T-helper 17 cell (primary cell): ENCODE measurements at places on chromosomes 1 and 21. TPM values are rescaled to one million over a fixed set of nuclear protein-coding genes. Genes with fewer than 3 reads are reported as not detected.

The PROK1 gene
- total RNA-seq: not detected

The RGS16 gene
- 23.5 TPM for total RNA-seq

The GJA9 gene
- total RNA-seq: not detected

The CCDC181 gene
- total RNA-seq: not detected

The PDE4B gene
- 132 TPM for total RNA-seq

- H3K4me3 ChIP-seq: no peak overlapping the region
- H3K4me1 ChIP-seq: peaks cover 3% of the 10 kb centered on the region
- H3K27me3 ChIP-seq: peaks cover 23% of the 10 kb centered on the region
- H3K27ac ChIP-seq: no peak overlapping the region
- DNase-seq: no peak
Observed at GRCh38 chr1:48680411-48681035, 96.2 kb downstream of the BEND5 start.

GRCh38 chr1:227771771-227772170, 36.5 kb downstream of the SNAP47 start:
- no peak overlapping the region for H3K4me3 ChIP-seq
- peaks cover 6% of the 10 kb centered on the region for H3K36me3 ChIP-seq
- no peak overlapping the region for H3K27ac ChIP-seq
- no peaks in the 10 kb centered on the region for H3K27me3 ChIP-seq

DNA sequence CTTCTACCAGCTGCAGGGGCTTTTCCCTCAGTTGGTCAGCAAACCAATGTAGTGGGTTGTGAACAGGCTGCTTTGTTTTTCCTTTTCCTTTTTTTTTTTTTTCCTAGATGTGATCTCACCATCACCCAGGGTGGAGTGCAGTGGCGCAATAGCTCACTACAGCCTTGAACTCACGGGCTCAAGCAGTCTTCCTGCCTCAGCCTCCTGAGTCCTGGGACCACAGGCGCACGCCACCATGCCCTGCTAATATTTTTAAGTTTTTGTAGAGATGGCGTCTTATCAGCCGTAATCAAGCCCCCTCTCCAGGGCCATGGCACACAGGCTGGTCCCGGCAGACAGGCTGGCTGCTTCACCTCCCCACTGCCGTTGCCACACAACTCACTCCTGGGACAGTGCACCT, 3.4 kb upstream of the TRIM11 start:
- no peak for DNase-seq
- peaks cover under 1% of the 10 kb centered on the region for H3K27me3 ChIP-seq
- H3K36me3 ChIP-seq: no peaks in the 10 kb centered on the region
- H3K27ac ChIP-seq: no peak overlapping the region
- H3K4me3 ChIP-seq: no peak overlapping the region

DNA sequence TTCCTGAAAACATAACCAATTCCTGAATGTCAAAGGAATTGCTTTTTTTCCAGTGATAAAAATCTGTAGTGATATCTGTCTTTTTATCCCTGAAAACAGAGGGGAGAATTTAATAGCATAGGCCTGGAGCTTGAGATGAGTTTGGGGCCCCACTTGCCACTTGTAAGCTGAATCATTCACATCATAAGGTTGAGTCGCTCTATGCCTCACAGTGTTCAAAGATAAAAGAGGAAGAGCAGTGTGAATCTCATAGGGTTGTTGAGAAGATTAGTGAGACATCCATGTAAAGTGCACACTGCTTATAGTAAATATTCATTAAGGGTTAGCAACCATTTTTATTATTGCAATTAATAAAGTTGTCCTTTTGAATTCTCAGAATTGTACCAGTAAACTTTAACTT, 271.3 kb downstream of the DNM3 start:
- H3K27ac ChIP-seq: no peak overlapping the region
- H3K4me3 ChIP-seq: no peak overlapping the region
- H3K27me3 ChIP-seq: no peaks in the 10 kb centered on the region

DNA sequence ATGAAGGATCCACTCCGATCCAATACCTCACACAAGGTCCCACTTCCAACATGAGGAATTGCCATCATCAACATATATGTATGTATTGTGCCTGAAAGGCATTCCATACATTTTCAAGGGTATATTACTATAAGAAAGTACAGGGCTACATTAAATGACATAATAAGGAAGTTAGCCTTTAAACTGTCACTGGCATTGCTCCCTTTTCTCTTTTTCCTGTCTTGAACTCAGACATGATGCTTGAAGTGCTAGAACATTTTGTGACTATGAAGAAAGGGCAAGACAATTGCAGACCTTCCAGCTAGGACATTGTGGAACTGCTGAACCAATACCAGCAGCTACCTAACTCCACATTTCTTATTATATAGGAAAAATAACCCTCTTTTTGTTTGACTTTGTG, 2.9 kb upstream of the TSPAN2 start:
- no peak for DNase-seq
- no peaks in the 10 kb centered on the region for H3K36me3 ChIP-seq
- H3K4me3 ChIP-seq: no peak overlapping the region
- no peaks in the 10 kb centered on the region for H3K27me3 ChIP-seq

GRCh38 chr1:94314222-94314858, 77.0 kb upstream of the ARHGAP29 start:
- DNase-seq: no peak
- H3K4me3 ChIP-seq: no peak overlapping the region
- H3K27ac ChIP-seq: no peak overlapping the region
- H3K27me3 ChIP-seq: peaks cover 19% of the 10 kb centered on the region
- H3K4me1 ChIP-seq: no peaks in the 10 kb centered on the region

DNA sequence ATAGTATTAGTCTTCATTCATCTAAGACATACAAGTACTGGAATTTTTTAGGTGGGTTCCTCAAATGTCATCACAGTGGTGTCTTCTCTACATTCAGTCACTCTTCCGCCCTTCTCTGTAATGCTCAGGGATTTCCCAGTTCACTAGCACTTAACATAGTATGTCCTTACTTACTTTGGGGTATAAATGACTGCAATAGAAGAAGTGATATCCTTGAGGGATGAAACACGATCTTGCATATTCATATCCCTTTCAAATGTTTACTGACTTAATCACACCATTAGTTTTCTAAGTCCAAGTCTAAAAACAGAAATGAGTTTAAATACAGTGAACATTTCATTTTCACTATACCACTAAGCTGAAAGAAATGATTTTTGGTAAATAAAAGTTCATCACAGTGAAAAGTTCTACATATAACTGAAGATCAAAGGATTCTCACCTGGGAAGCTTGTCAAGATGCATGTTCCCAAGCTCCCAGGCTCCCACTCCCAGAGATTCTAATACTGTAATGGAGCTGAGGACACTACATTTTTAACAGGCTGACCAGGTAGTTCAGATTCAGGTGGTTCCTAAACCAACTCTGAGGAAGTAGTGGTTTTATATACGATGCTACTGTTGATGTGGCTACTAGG, 29.7 kb downstream of the MRPL39 start:
- H3K27me3 ChIP-seq: no peaks in the 10 kb centered on the region
- DNase-seq: no peak
- no peaks in the 10 kb centered on the region for H3K36me3 ChIP-seq
- peaks cover 36% of the 10 kb centered on the region for H3K4me1 ChIP-seq
- peak overlapping the region; percentile 95 for H3K27ac ChIP-seq

DNA sequence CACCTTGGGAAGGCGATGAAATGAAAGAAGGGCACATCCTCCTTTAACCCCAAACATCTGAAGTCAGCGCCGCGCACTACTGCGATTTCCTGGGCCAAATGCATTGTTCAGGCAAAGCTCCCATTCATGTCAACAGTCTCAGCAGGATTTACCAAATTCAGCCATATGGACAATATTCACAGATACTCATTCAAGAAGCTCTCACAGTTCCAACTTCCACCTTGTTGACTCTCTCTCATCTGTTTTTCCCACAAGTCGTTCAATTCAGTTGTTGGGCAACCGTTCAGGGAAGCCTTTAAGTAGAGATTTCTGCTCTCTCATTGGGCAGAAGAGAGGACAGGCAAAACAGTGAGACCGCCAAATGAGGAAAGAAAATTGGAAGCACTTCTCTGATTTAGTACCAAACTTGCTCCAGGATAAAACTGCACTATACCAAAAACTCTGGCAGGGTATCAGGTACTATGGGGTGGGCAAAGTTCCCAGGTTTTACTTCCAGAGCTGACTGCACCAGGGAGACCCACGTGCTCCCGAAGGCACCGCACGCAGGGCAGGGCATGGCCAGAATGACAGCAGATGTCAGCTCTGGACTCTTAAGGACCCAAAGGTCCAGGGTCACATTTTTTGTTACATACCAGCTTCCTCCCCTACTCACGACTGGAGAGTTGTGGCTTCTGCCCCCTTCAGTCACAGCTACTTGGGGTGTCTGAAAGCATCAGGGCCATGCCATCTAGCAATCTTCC, 668.8 kb downstream of the KIF26B start:
- H3K4me3 ChIP-seq: no peak overlapping the region
- no peak overlapping the region for H3K27ac ChIP-seq
- H3K36me3 ChIP-seq: peaks cover 2% of the 10 kb centered on the region
- no peak for DNase-seq
- H3K27me3 ChIP-seq: no peaks in the 10 kb centered on the region
- H3K4me1 ChIP-seq: no peaks in the 10 kb centered on the region

DNA sequence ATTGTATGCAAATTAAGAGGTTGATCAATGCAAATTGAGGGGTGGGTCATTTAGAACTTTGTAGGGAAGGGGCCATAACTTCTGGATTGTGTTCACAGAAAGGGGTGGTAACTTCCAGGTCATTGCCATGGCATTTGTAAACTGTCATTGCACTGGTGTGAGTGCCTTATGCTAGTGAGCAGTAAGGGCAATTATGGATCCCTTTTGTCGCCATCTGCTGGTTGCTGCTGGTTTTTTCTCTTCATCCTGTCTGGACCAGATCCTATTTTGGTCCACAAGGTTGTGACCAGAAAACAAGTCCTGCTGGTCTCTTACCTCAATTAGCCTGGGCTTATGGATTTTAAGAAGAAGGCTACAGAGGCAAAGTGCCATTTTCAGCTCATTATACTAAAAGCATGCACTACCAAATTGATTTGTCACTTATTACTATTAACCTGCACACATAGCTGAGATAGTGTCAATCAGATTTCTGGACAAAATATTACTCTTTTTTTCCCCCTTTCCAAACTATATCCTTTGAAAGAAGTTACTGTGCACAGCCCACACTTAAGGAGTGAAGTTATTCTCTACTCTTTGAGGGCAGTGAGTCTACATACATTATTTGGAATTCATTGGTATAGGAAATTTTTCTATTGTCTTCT, 196.2 kb downstream of the ZC3H11B start:
- H3K36me3 ChIP-seq: no peaks in the 10 kb centered on the region
- H3K27ac ChIP-seq: no peak overlapping the region
- H3K4me3 ChIP-seq: no peak overlapping the region
- peaks cover 11% of the 10 kb centered on the region for H3K27me3 ChIP-seq

GRCh38 chr1:95229037-95229436, 5.0 kb upstream of the RWDD3 start:
- H3K36me3 ChIP-seq: no peaks in the 10 kb centered on the region
- no peak overlapping the region for H3K4me3 ChIP-seq
- no peak overlapping the region for H3K27ac ChIP-seq
- H3K27me3 ChIP-seq: peaks cover 41% of the 10 kb centered on the region
- DNase-seq: no peak

DNA sequence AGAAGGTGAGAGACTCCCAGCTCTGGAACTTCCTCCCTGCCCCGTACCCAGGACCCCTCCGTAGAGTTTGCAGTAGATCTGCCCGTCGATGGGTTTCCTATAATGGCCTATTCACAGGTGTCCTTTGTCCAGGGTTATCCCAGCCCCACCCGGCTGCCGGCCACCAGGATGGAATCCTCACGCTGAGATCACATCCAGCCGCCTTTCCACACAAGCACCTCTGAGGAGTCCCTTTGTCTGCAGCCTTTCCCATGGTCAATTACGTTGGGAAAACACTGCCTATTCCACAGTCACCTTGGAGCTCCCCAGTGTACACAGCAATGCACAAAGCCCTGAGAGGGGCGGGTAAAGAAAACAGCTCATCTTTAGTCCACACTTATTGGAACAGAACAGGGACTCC, 190.0 kb upstream of the EDN2 start:
- H3K36me3 ChIP-seq: no peaks in the 10 kb centered on the region
- no peak for DNase-seq
- H3K27me3 ChIP-seq: no peaks in the 10 kb centered on the region

DNA sequence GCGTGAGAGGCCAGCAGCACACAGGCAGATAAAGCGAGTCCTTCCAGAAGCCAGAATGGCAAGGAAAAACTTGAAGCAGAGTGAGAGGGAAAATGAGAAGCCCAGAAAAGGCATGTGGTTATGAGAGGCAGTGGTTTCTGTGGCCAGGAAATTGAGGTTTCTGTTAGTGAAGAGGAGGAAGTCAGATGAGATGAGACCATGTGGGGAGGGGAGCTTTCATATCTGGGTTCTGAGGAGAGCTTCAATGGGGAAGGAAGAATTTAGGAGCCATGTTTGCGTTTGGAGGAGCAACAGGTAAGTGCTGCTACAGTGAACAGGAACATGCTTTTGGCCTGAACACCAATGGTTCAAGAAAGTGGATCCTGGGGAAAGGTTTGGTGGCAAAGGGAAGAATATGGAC, 6.1 kb upstream of the CD1A start:
- H3K27ac ChIP-seq: no peak overlapping the region
- peaks cover 49% of the 10 kb centered on the region for H3K27me3 ChIP-seq
- no peaks in the 10 kb centered on the region for H3K36me3 ChIP-seq
- H3K4me1 ChIP-seq: peaks cover 28% of the 10 kb centered on the region
- H3K4me3 ChIP-seq: peak overlapping the region; percentile 67

DNA sequence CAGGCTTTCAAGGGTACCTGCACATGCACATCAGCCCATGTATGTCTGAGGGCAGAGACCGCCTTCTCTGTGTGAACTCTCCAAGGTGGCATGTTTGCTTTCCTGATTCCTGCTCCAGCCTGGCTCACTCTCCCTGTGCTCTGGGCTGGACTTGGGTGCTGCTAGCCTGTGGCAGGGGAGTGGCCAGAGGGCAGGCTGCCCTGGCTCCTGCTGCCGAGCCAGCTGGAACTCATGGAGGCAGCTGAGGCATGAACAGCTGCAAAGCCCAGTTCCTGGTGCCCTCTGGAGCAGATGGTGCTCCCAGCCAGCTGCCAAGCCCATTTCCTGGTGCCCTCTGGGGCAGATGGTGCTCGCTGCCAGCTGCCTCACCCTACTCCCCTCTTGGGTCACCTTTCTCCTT, 7.6 kb downstream of the UBL4B start:
- H3K36me3 ChIP-seq: peaks cover 2% of the 10 kb centered on the region
- DNase-seq: no peak
- H3K27me3 ChIP-seq: peaks cover 35% of the 10 kb centered on the region
- no peak overlapping the region for H3K27ac ChIP-seq
- H3K4me3 ChIP-seq: no peak overlapping the region
- H3K4me1 ChIP-seq: no peaks in the 10 kb centered on the region

- no peaks in the 10 kb centered on the region for H3K27me3 ChIP-seq
- no peaks in the 10 kb centered on the region for H3K4me1 ChIP-seq
- no peak overlapping the region for H3K27ac ChIP-seq
- no peaks in the 10 kb centered on the region for H3K36me3 ChIP-seq
- H3K4me3 ChIP-seq: no peak overlapping the region
Observed at GRCh38 chr1:222136869-222137268, 395.0 kb upstream of the DUSP10 start.

- no peak overlapping the region for H3K4me3 ChIP-seq
- H3K4me1 ChIP-seq: peaks cover 14% of the 10 kb centered on the region
- H3K36me3 ChIP-seq: peaks cover 2% of the 10 kb centered on the region
- DNase-seq: no peak
- H3K27ac ChIP-seq: no peak overlapping the region
Observed at GRCh38 chr1:114671939-114672275, 2.1 kb upstream of the DENND2C start.

- H3K27me3 ChIP-seq: no peaks in the 10 kb centered on the region
- peaks cover 12% of the 10 kb centered on the region for H3K36me3 ChIP-seq
- peak overlapping the region; percentile 14 for H3K27ac ChIP-seq
- no peak overlapping the region for H3K4me3 ChIP-seq
- no peak for DNase-seq
Observed at GRCh38 chr21:15809818-15810217, 80.0 kb downstream of the USP25 start.

GRCh38 chr1:207058878-207059867, 6.1 kb downstream of the PFKFB2 start:
- no peak for DNase-seq
- peaks cover 6% of the 10 kb centered on the region for H3K36me3 ChIP-seq
- H3K4me3 ChIP-seq: no peak overlapping the region
- H3K4me1 ChIP-seq: peaks cover 2% of the 10 kb centered on the region
